Naive thymus-derived CD4-positive, alpha-beta T cell (primary cell): ENCODE measurements at places on chromosomes 7 and 10.
A peak's percentile ranks its signal among the peaks of the same experiment; 100 is the strongest.

GRCh38 chr10:77071001-77071511 lies 566.6 kb downstream of the KCNMA1 start:
- DNase-seq: no peak

- no peak for DNase-seq
Measured at GRCh38 chr7:149772241-149772955, 990 bp downstream of the ZNF467 start.

- no peak for DNase-seq
Measured at GRCh38 chr10:36473122-36473521, 652.3 kb upstream of the ANKRD30A start.

- DNase-seq: no peak
Measured at GRCh38 chr10:44971434-44971833, 7.2 kb downstream of the DEPP1 start.

GRCh38 chr7:141208539-141208938 lies 134.7 kb downstream of the TMEM178B start:
- DNase-seq: no peak

DNA sequence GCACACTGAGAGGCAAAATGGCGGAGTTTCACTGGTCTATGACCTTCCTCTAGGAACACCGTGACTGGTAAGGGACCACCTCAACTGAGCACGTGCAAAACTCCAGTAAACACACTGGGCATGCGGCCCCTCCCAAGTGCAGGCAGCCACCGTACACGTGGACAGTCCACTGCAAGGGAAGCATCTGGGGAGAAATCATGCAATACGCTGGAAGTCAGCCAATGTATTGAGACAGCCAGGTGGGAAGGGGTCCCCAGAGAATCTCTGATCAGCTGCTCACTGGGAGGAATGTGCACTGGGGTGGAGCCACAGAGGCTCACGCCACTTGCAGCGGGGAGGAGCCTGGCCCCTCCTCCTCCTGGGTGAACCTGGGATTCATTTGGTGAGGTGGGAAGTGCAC lies 49.3 kb downstream of the CFAP46 start:
- DNase-seq: peak; percentile 3

GRCh38 chr10:108836362-108836761 lies 1086.9 kb downstream of the XPNPEP1 start:
- DNase-seq: no peak

DNA sequence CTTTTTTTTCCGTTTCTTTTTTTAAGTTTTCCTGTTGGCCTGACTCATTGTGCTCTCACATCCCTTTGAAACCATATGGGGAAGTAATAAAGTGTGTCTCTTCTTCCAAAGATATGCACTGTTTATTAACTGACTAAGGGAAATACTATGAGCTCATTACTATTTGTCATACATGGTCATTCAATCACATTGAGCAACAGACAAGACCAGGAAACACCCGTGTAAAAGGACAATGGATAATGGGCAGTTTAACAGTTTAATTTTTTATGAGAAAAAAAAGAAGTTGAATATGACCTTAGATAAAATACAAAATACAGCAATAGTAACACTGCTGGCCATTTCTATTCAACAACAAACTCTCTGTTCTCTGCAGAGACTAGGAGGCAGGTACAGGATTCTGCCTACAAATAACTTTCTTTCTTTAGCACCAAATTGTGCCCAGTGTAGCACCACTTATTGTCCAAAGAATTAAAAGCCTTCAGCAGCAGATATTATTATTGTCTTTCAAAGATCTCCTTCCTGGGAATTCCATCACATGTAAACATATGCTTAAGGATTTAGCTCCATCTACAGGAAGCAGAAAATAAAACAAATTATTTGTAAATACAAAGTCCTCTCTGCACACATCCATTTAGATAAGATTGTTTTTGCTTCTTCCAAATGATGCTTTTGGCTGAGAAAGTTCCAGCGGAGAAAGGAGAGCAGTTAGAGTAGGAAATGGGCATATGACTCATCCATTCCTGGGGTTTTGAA lies 55.0 kb upstream of the AKR1E2 start:
- no peak for DNase-seq

- peak; percentile 56 for DNase-seq
Measured at GRCh38 chr10:33008499-33009243, 50.6 kb upstream of the ITGB1 start.

DNA sequence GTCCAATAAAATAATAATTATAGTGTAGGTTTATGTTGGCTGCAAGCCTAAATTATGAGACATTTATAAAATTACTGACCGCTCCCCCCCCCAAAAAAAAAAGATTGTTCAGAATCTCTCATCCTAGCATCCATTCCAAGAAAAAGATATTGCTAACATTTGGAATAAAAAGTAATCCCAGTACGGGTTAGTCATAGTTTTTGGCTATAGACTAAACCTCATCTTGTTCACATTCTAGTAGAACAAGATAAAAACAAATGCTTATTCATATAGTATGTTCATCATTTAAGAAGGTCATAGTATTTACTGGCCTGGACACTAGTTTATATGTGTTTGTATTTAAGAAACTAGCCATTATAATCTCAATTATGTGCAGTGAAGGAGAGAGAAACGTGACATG lies 44.0 kb downstream of the ADK start:
- no peak for DNase-seq

DNA sequence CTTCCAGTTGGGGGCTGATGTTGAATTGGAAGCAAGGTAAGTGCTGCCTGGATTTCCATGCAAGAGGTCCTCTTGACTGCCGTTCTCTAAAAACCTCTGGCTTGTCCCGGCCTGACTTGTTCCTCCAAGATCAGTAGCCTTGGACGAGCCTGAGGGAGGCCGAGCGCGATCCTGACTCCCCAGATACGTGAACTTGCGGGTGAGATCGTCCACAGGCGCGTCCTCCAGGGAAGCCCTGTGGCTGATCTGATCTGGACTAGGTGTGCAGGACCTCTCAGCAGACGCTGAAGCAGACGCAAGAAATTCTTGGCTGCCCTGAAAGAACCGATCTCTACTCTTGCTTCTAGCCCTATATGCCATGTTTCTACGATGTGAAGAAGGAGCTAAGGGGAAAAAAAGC lies 29.7 kb downstream of the ZC3HAV1 start:
- DNase-seq: no peak

DNA sequence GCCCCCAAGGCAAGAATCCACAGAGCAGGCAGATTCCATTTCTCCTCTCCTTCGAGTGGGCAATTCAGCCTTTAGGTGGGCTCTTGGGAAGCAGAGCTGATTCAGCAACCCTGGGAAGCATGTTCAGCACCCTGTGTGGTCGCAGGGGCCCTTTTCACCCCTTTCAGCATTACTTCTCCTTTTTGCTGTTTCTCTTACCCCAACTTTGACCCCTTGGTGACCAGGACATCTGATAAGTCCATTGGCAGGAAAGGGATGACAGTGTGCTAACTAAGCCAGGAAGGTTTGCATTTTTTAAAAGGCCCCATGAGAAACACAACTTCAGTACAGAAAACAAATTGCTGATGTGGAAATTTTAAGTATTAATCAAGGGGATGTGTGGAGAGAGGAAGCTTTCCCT lies 283.7 kb upstream of the NRP1 start:
- DNase-seq: no peak

- no peak for DNase-seq
Measured at GRCh38 chr10:31100115-31100601, 68.5 kb upstream of the ZNF438 start.

DNA sequence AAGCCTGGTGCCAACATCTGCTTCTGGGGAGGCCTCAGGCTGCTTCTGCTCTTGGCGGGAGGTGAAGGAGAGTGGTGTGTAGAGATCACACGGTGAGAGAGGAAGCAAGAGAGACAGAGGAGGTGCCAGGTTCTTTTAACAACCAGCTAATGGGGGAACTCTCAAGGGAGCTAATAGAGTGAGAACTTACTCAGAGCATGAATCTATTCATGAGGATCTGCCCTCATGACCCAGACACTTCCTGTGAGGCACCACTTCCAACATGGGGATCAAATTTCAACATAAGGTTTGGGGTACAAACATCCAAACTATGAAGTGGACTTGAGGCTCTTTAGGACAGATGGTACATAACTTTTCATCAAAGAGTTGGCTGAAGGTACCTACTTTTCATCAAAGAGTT lies 5.1 kb upstream of the ZNF32 start:
- no peak for DNase-seq
